Ovary (tissue), 10 donors: ENCODE measurements at places on chromosomes 16 and 17. TPM values are rescaled to one million over a fixed set of nuclear protein-coding genes. Genes with fewer than 3 reads are reported as not detected.

DNA sequence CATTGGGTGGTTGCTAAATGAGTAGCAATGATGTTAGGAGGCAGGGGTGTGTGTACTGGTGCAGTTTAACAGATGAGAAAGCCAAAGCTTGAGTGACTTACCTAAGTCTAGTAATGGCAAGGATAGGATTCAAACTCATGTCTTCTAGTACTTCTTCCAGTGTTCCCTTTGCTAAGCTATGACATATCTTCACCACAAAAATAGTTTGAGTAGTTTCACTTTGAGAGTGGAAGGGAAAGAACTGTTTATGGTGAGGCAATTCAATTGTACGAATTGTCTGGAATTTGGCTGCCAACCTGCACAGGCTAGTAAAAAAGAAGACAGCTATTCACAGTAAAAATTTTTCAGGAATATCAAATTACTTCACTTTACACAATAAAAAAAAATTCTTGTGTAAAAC is 138.0 kb downstream of the NLK start:
- no peak overlapping the region for H3K27ac ChIP-seq
- DNase-seq: no peak
- no peaks in the 10 kb centered on the region for H3K36me3 ChIP-seq
- no peaks in the 10 kb centered on the region for H3K4me1 ChIP-seq
- no peaks in the 10 kb centered on the region for H3K27me3 ChIP-seq
- H3K4me3 ChIP-seq: no peak overlapping the region

GRCh38 chr17:30950669-30951399 is 20.0 kb upstream of the RNF135 start:
- no peak overlapping the region for H3K4me3 ChIP-seq
- DNase-seq: peak; percentile 23
- H3K4me1 ChIP-seq: no peaks in the 10 kb centered on the region
- H3K27me3 ChIP-seq: no peaks in the 10 kb centered on the region
- H3K36me3 ChIP-seq: no peaks in the 10 kb centered on the region

GRCh38 chr17:72984926-72985325 is 107.6 kb downstream of the SLC39A11 start:
- H3K27ac ChIP-seq: no peak overlapping the region
- DNase-seq: no peak
- no peak overlapping the region for H3K4me3 ChIP-seq
- H3K4me1 ChIP-seq: no peaks in the 10 kb centered on the region

GRCh38 chr17:55159251-55159650 is 105.5 kb upstream of the HLF start:
- H3K4me3 ChIP-seq: no peak overlapping the region
- no peaks in the 10 kb centered on the region for H3K27me3 ChIP-seq
- H3K27ac ChIP-seq: no peak overlapping the region
- no peak for DNase-seq
- no peaks in the 10 kb centered on the region for H3K4me1 ChIP-seq
- no peaks in the 10 kb centered on the region for H3K36me3 ChIP-seq

DNA sequence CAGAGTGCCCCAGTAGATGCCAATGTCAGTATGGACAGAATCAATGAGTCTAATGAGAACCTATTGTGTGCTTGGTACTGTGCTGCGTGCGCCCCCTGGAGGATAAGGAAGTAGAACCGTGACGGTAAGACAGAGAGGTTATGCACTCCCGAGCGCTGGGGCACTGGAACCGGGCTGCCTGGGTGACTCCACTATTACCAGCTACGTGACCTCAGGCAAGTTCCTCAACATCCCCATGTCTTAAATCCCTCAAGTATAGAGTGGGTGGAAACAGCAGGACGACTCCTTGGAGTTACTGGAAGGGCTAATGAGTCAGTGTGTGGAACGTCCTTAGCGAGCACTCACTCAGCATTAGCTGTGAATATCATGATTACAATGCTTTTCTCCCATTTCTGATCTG is 16.2 kb downstream of the CHST4 start:
- no peak overlapping the region for H3K4me3 ChIP-seq
- H3K4me1 ChIP-seq: no peaks in the 10 kb centered on the region

DNA sequence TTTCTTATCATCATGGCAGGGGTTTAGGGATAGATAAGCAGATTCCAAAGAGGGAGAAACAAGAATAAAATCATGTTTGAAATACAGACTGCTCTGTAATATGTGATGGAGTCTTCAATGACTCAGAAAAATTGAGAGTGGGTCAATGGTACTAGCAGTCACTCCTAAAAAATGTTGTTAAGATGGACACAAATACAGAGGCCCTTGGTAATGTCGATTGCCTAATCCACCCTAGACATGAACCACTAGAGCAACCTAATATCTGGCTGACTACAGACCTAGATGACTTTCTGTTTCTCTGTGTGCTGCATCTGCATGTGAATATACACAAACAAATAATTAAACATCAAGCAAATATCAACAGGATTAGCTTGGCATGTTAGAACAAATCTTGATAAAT is 135.8 kb downstream of the CDH8 start:
- H3K4me3 ChIP-seq: no peak overlapping the region
- no peaks in the 10 kb centered on the region for H3K27me3 ChIP-seq
- H3K4me1 ChIP-seq: no peaks in the 10 kb centered on the region
- DNase-seq: no peak
- H3K36me3 ChIP-seq: no peaks in the 10 kb centered on the region

TMEM235 gene
- not detected for polyA plus RNA-seq

SLC38A8 gene
- polyA plus RNA-seq: not detected
